ENCODE measurements at places on chromosomes 7 and 10.

GRCh38 chr7:47477191-47478016, 104.5 kb downstream of the TNS3 start:
- no peak for DNase-seq

DNA sequence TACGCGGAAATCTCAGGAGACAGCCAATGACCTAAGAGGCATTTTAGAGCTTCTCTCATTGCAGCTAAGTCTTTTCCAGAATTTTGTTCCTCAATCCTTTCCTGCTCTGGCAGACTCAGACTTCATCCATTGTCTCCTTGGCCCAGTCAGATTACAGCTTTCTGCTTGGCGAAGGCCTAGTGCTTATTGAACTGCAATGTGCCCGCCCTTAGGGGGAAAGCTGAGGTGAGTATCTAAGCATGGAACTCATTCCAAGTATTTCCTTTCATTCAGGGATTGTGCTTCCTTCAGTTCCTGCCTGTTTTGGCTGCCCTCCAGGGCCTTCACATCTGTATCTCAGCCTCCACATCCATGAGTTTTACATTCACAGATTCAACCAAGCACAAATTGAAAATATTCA, 37.5 kb downstream of the PRLHR start:
- DNase-seq: no peak

- no peak for DNase-seq
These were observed 11.4 kb upstream of the REPIN1 start for GRCh38 chr7:150357270-150357669.

GRCh38 chr7:100893318-100893895, 2.3 kb downstream of the ACHE start:
- DNase-seq: no peak

DNA sequence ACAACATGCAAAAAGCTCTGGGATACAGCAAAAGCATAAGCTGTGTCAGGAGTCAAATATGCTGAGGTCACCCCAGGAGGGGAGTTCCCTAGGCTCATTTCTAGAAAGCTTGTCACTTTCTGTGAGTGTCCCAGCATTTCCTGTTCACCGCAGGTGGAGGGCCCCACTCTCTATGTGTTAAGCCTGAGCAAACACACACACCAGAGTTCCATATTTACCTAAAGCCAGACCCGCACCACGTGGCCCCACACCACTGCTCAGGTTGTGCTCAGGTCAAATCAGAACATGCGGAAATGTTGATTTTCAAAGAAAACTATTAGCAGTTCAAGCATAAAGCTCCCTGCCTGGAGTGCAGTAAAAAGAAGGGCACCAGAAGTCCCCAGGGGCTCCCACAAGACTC, 259.6 kb upstream of the PPP2R2D start:
- DNase-seq: no peak

DNA sequence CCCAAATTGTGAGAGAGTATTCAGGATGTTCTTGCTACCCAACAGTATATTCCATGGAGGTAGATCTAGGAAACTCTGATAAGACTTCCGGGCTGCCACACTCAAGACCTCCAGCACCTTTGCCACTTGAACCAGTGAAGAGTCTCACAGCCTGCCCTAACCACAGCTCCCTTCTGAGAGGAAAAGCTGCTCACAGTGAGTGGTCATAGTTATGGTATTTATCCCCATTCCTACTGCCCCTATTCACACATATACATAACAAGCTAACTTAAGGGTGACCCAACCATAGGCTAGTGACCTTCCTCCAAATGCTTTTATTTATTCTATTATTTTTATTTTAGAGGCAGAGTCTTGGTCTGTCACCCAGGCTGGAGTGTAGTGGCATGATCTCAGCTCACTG, 156.3 kb downstream of the PTEN start:
- no peak for DNase-seq

DNA sequence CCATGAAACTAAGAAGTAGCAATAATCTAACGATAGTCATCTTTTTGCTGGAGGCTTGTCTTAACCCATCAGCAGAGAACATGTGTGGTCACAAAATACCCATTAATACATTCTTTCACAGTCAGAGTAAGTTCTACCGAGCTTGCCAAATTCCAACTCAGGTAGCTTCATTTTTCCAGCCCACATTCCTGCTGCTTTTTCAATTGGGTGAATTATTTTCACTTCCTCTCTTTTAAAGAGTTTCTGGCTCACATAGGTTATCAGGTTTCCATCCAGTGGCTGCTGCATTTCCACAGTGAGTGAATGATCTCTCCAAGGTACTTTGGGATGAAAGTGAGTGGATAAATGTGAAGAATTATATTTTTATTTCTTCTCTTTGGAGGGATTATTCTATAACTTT, 233.1 kb downstream of the SEMA3E start:
- DNase-seq: no peak

DNA sequence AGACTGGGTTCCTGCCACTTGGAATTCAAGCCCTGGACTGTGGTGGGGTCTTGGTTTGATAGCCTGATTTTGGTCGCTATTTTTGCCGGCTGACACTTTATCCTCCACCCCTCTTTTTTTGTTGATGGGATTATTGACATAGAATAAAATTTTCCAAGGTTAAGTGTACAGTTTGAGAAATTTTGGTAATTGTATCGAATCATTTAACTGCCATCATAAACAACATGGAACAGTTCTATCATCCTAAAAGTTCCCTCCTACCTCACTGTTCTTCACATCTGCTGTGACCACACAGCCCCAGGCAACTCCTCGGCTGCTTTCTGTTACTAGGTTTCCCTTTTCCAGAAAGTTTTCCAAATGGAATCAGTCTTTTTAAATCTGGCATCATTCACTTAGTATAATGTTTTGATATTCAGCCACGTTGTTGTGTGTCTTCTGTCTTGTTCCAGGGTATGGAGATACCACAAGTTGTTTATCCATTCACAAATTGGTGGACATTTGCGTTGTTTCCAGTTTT, 50.6 kb upstream of the STEAP1B start:
- DNase-seq: no peak

GRCh38 chr7:18117482-18117881, 89.8 kb upstream of the PRPS1L1 start:
- peak; percentile 38 for DNase-seq

DNA sequence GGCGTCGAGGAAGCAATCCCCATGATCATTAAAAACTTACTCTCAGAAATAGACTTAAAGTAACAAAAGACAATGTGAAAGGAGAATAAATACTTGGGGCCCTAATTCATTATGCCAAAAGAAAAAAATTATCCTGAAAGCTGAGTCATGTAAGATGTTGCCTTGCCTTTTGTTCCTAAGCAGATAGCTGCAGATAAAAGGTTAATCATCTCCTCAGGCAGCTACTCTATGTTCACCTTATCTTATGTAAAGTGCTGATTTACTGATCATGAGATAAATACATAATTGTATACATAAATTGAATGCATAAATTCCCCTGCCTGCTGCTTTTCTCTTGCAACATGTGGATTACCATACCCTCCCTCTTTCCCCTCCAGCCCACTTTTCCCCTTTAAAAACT, 28.1 kb upstream of the CREB3L2 start:
- no peak for DNase-seq

DNA sequence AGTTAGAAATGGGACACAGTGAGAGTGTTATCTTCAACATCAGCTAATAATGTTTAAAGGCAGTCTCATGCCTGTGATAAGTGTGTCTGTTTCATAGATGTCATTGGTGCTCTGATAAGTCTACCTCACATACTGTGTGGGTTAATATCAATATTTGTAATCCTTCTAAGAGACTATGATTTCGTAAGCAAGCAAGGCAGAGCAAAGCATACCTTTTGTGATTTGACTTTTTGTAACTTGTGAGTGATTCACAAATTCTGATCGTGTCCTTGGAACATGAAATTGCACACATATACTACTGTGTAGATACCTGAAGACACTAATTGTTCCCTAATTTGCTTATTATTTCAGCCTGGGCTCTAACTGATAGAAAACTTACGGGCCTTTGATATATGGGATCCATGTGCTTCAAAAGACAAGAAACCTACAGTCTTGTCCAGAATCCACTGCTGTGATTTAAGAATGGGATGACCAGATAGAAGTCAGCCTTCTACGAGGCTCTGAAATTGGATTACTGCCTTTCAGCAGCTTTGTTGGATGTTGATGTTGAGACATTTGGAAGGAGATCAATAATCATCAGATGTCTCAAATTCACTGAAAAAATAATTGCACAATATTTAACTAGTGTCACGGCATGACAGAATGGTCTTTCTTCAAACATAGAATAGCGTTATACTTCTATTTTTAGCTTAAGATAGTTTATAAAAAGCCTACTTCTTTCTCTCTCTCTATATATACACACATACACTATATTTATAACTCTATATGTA, 63.2 kb upstream of the KLF6 start:
- DNase-seq: no peak

DNA sequence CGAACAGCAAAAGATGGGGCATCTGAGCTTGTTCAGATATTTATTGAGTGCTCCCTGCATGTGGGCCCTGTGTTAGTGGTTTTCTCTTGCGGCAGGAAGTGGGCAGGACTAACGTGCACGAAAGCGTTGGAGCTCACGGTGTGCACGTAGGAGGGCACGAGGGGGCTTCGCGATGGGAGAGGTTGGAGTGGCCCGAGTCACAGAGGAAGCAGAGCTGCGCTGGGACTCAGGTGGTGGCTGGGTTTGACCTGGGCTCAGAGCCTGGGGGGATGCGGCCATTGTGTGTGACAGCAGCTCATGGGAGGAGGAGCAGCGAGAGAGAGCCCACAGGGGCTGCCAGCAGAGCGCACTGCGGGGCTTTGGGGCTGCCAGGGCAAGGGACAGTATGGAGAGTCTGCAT, 7.7 kb downstream of the ZSCAN25 start:
- no peak for DNase-seq

- peak; percentile 97 for DNase-seq
These were observed 61.9 kb downstream of the MKI67 start for GRCh38 chr10:128064108-128064969.

GRCh38 chr10:28478646-28479045, 54.3 kb upstream of the WAC start:
- no peak for DNase-seq

DNA sequence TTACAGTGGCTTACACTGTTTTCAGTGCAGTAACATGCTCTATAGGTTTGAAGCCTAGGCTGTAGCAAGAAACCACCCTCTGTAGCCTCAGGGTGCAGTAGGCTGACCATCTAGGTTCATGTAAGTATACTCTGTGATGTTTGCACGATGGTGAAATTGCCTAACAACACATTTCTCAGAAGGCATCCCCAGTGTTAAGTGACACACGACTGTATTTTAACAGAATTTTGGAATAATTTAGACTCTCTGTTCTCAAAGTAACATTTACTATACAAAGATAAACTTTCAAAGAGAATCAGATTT, 44.6 kb upstream of the BHLHA15 start:
- no peak for DNase-seq

- DNase-seq: no peak
These were observed 172.6 kb downstream of the MALRD1 start for GRCh38 chr10:19221216-19221615.

DNA sequence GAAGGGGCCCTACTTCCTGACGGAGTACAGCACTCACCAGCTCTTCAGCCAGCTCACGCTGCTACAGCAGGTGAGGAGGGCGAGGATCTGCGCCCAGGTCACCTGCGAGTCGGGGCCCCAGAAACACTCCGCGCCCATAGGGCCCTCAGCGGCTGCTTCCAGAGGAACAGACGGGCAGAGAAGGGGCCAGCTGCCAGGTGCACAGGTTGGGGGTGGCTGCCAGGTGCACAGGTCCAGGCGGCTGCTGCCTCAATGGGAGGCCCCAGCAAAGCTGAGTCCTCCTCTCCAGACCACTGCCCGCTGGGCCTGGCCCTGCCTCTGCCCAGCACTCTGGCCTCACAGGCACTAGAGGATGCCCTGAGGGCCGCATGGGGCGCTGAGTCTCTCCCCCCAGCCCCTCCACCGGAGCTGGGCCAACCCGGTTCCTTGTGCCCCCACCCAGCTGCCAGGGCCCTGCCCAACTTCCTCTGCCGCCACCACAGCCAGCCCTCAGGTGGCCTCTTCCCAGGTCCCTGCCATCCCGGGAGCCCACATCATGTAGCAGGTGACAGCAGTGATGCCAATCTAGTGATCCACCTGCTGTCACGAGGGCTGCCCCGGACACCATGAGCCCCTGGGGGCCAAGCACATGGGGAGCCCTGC, 17.0 kb upstream of the UTF1 start:
- no peak for DNase-seq

DNA sequence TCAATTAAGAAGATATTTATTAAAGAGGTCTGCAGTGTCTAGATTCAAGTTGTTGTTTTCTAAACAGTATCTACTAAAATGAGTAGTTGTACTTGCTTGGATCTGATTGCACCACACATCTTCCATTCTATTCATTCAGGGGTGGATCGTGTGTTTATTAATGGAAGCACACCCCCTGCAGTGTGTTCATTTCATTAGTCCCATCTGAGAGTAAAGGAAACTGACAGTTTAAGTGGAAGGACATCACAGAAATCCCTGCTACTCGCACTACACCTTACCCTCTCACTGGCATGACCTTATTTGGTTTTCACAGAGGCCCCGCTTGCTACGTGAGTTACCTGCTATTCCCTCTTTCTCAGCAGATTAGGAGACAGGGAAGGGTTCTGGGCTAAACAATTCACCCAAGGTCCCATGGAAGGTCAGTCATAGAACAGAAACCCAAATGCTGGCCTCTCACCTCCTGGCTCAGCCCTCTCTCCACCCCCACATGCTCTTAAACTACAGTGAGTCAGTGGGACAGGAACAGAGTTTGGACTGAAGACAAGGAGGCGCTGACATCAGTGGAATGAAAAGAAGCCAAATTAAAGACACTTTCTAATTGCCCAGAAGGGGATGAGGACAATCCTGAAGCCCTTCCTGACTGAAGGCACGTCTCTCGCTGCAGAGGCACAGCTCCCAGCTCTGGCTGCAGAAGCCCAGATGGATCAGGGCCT, 369.2 kb upstream of the NRP1 start:
- peak; percentile 30 for DNase-seq

DNA sequence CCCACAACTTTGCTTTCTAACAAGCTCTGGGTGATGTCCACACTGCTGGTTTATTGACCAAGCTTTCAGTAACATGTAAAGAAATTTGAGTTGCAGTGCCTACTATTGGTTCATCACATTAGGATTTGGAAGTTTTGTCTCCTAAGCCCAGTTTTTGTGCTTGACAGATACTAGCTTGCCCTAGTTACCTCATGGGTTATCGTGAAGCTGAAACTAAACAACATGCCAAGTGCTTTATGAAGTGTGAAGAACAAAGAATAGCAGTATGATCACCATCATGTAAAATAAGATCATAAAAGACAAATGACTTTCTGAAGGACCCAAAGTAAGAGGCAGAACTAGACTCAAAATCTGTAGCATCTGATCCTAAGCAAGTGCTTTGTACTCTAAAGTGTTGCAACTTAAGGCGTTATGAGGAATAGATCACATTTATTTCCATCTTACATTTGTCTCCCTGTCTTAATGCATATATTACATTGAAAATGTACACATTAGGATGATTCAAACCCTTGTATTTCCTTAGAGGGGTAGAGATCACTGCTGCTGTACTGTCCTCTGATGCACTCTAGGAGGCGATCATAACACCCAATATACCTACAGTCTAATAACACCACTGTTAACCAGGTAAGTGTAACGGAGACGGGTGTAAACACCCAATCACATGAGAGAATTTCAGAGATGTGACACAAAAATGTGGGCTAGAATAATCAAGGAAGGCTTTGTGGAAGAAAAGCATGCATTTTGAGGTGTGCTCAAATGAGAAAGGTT, 71.3 kb downstream of the NRCAM start:
- DNase-seq: no peak

- no peak for DNase-seq
These were observed 106.8 kb upstream of the PDCD4 start for GRCh38 chr10:110764793-110765512.

GRCh38 chr7:444606-445005, 75.0 kb downstream of the PDGFA start:
- DNase-seq: no peak

- DNase-seq: no peak
These were observed 426.4 kb downstream of the TYW1 start for GRCh38 chr7:67423065-67423464.
